CD4-positive, alpha-beta T cell treated with Interleukin-15 for 4 hours (primary cell): ENCODE measurements at places on chromosomes 4 and X.
A peak's percentile ranks its signal among the peaks of the same experiment; 100 is the strongest.

GRCh38 chr4:145565328-145565727 is 53.9 kb upstream of the MMAA start:
- DNase-seq, result no peak

DNA sequence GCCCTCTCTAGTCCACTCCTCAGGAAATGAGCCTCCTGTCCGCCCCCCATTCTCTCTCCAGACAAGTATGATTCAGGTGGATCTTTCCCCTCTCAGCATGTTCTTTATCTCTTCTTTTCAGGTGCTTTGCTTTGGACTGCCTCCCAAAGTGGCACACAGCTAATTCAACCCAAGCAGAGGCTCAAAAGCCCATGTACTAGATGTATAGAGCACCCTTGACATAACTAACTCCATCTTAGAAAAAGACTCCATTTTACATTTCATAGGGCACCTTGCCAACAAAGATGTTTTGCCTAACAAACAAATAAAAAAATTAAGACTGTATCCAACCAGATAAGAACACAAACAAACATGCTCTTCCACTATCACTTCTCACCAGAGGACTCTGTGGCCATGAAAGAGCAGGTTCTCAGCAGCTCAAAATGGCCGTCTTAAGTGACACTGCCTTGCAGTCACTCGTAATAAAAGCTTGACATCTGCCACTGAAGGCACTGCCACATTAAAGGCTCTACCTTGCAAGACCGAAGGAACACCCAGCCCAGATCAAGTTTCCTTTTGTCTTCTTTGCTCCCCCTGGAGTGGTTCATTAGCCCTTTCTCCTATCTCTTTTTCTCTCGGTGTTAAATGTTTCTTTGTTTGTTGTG is 84.9 kb upstream of the TAB3 start:
- no peak for DNase-seq

GRCh38 chr4:89469930-89470375 is 162.4 kb upstream of the GPRIN3 start:
- peak; percentile 50 for DNase-seq

DNA sequence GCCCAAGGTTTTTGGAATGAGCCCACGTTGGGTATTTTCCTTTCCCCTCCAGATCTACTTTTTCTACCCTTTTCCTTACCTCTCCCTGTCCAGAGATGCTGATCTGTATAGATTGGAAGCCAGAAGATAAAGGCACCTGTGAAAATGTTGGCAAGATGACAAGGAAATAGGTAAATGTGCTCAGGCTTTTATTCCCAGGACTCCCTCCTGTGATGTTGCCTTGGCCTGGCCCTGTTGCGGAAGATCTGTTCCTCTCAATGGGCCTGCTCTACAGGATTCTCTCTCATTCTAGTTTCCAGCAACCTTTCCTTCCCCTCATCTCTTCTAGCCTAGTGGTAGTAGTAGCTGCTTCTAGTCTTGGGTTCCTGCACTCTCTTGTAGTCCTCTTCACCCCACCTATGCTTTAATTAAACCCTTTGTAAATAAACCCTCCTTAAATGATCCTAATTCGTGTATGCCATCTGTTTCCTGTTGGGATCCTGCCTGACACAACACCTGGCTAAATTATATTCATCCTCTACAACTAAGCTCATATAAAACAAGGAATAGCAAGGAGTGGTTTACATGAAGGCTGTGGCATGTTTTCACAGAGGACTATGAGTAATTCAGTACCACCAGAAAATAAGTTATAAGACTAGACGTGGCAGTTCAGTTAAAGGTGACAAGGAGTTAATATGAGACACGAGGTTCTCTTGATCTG is 95.7 kb upstream of the MAOA start:
- DNase-seq, result no peak

GRCh38 chrX:51395480-51395809 is 62.8 kb downstream of the NUDT10 start:
- no peak for DNase-seq

DNA sequence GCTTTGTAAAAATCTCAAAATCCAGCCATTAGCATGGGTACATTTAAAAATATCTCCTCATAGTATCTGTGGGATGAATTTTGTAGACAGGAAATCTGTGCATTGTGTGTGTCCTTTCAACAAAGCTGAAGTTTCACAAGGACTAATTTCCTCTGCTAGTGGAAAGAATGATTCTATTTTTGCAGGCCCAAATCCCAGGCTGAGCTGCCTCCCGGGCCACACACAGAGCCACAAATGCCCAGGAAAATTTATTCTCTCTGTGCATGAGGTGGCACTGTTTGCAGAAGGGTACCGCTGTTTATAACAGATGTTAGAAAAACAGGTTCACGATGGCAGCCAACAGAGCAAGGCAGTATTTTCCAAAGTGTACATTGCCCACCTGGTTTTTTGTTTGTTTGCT is 11.0 kb upstream of the VCX3B start:
- DNase-seq, result no peak

DNA sequence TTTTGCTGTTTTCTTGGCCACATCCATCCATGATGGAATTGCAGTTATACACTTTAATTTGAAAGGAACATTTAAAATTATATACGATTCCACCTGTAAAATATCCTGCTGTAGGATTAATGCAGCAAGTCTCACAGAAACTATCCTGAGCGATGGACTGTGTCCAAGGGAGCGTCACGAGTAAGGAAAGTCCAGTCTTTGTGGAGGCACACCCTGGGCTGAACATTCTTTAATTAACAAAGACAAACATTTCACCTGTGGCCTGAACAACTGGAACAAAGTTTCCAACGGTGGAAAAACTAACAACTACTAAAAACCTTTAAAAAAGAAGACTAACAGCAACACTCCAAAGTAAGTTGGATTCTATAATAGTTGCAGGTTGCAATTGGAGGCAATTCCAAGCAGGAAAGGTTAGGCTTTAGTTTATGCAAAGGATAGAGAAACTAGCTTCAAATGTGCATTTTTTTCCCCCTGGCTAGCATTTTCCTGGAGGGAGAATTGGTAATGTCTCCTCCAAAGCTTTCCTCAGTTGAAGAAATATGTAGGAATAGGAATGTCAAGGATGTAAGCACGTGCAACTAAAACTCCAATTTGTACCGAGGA is 11.0 kb downstream of the EREG start:
- DNase-seq, result no peak

DNA sequence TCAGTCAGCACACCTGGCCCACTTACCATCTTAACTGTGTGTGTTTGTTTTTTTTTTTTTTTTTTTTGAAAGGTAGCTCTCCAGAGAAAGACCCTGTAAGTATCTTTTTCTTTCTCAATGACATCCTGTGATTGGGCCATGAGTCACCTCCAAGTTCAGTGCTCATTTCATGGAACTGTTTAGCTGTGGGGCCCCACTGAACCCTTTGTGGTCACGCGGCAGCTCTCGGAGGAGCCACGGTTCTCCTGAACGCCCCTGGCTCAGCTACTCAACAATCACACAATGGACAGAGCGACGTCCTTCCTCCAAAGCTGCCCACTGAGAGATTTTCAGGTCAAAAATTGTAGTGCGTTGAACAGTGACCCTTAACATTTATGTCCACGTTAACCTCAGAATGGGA is 14.2 kb upstream of the IL3RA start:
- no peak for DNase-seq

DNA sequence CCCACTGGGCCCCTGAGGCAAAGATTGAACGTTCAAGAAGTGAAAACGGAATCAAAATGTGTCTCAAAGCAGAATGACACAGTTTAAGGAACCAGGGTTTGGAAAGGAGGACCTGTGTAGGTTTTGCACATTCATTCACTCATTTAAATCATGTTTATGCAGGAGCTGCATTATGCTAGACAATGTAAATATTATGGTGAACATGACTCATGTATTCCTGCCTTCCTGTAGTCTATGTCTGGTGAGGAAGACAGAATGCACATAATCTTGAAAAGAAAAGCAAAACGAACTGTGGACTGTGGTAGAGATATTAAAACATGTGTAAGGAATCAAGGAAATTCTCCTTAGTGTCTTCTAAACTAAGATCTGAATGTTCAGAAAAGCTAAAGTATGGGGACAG is 311.8 kb upstream of the SMIM31 start:
- DNase-seq, result no peak

- DNase-seq, result no peak
These were observed 20.8 kb downstream of the GRSF1 start for GRCh38 chr4:70818921-70819320.

GRCh38 chr4:69689599-69689998 is 36.6 kb upstream of the UGT2A1 start:
- DNase-seq, result peak; percentile 28

- DNase-seq, result no peak
These were observed 958.1 kb upstream of the GRID2 start for GRCh38 chr4:91345632-91346031.

GRCh38 chr4:153228512-153229140 is 24.4 kb downstream of the TRIM2 start:
- no peak for DNase-seq

DNA sequence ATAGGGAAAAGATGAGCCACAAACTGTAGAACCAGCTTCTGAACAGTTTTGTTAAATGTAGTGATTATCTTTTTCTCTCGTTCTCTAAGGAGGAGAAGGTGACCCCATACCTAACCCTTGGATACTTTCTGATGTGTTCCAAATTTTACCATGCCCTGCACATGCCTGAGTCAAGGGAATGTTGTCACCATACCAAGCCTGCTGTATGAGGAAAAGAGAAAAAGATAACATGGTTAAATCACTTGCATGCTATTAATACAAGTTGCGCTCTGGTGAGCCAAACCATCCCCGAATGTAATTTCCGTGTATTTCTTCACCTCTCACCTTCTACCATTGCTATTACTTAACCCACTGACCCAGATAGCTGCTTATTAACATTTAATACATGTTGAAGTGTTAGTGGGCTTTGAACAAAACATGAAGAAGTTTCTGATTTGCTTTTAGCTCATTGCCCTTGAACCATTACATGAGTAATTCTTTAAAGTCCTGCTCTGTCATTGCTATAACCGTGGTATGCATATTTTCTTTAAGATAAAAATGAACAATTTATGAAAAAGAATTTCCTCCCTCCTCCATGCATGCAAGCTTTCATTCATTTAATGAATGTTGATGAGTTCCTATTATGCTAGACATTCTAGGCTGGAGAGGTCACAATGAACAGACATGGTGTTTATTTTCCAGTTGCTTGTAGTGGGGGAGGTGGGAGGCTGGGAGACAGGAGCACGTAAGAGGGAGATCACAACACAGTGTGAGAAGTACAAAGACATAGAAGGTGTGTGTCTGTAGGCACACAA is 13.6 kb upstream of the KIT start:
- no peak for DNase-seq

DNA sequence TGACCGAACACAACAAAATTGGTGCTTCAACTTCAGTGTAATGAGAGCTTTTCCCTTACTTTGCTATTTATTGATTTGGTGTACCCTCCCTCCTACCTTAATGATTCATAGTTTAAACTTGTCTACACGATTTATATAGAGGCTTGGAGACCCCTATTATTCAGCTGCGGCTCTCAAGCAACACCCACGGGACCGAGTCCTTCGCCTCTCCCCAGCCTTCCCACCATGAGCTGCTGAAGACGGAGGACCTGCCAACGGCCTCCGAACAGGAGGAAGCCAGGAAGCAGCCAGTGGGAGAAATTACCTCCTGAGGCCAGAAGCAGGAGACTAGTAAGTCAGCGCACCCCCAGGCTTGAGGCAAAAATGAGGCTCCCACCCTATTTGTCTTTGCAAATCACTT is 78.7 kb downstream of the DCTD start:
- no peak for DNase-seq

- no peak for DNase-seq
These were observed 40.1 kb downstream of the UGT2B15 start for GRCh38 chr4:68630371-68630770.

- no peak for DNase-seq
These were observed 63.2 kb downstream of the TEX13C start for GRCh38 chrX:125382889-125383288.

GRCh38 chr4:26326791-26327190 is 6.0 kb downstream of the RBPJ start:
- no peak for DNase-seq

DNA sequence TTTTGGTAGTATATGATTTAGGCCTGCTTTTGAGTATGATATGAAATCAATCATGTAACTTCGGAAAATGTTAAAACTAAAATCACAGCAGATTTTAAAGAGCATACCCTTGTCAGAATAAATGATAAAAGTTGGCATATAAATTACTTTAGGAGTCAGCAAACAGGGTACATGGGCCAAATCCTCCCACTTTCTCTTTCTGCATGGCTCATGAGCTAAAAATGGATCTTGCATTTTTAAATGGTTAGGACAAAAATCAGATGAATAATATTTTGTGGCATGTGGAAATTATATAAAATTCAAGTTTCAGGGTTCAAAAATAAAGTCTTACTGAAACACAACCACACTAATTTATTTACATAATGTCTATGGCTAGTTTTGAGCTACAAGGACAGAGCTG is 214.9 kb downstream of the GASK1B start:
- DNase-seq, result no peak
